ENCODE measurements at places on chromosomes 1 and 21.

- DNase-seq, result no peak
Observed at GRCh38 chr1:53549287-53549686, 90.1 kb downstream of the DMRTB1 start.

DNA sequence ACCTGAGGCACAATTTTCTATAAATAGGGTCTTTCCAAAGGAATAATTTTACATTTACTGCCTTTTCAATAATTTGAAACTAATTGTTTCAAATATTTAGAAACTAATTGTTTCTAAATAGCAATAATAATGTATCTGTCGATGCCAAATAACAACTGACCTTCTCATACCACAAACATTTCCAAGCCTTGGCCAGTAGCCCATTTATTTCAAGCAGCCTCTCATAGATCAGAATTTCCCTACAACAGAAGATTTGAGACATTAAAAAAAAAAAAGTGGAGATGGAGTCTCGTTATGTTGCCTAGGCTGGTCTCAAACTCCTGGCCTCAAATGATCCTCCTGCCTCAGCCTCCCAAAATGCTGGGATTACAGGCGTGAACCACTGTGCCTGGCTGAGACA, 2.1 kb upstream of the GFI1 start:
- no peak for DNase-seq

- no peak for DNase-seq
Observed at GRCh38 chr1:10791105-10791951, 5.1 kb downstream of the CASZ1 start.

DNA sequence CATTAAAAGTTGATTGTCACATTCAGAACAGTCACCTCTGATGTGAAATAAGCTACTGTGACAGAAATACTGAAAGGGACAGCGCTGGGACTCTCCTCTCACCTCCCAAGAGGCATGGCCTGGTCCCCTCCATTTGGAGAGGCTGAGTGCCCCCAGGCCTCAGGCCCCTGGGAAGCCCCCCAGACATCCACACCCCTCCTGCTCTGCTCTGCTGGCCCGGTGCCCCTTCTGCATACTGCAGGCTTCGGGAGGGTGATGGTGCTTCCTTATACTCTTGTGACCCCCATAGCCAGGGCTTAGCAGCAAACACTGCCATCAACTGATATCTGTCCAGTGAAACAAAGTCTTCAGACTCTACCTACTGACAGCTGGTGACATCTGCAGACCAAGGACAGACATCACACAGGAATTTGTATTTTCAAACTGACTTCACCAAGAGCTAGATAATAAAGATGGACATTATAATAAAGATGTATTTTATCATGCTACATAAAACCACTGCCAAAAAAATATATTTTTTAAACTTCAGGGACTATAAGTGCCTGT, 36.9 kb downstream of the C2CD2 start:
- DNase-seq, result no peak

DNA sequence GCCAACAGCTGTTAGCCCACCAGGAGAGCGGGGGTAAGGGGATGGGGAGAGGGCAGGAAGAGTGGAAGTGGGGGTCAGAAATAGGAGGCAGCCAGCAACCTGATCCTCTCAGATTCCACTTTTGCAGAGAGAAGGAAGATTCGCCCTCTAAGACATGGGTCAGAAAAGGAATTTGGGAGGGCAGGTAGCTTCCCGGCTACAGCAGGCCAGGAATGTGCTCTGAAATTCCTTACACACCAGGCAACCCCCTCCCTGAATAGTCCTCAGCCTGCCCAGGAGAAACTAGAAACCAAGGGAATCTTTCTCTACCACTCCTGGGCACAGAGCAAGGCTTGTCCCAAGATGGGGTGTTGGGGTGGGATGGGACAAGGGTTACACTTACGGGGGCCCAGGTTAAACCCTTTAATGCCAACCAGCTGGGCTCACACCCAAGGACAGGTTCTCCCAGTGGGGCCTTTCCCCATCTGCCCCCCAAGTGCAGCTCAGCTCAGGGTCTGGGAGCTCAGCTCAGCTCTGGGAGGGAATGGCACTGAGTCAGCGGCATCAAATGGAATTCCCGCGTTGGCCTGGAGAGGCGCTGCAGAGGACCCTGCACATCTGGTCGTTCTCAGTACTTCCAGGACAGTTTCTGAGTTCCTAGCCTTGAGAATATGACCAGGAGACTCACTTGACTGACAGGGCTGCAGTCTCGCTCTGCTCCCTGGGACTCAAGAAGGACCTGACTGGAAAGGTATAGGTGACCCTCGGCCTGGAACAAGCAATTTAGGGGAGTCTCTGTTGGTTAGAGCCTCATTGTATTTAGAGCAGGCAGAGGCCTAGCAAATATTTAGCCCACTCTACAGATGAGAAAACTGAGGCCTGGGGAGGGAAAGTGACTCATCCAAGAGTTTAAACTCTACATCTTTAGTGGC, 761 bp downstream of the TNNT2 start:
- no peak for DNase-seq

DNA sequence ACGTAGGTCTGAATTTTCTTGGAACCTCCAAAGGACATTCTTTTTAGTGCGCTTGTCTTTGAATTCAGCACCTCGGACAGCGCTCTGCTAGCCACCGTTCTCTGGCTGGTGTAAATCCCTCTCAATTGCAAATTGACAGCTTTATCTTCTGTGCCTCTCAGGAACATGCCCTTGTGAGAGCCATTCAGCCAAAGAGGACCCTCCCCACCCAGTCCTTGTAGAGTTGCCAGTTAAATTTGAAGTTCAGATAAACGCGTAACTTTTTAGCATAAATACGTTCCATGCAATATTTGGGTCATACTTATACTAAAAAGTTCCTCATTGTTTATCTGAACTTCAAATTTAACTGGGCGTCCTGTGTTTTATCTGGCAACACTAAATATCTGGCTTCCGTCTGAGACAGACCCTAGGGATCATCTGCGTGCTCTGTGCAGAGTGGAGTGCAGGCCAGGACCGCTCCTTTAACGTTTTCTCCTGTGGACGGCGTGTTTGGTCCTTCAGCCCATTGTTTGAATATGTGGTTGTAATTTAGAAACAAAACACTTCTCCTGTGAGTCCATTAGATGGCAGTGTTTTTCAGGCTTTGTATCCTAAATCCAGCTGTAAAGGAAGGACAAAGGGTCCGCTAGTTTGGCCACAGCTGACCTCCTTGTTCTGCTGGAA, 7.0 kb downstream of the KCNAB2 start:
- no peak for DNase-seq

Measured in stimulated activated CD4-positive, alpha-beta T cell treated with anti-CD3 and anti-CD28 coated beads, Interleukin-1b, Interleukin-23, amount 100 ng/mL, for 1 hour (primary cell).